ENCODE measurements at places on chromosomes 4 and X.
A peak's percentile ranks its signal among the peaks of the same experiment; 100 is the strongest.

DNA sequence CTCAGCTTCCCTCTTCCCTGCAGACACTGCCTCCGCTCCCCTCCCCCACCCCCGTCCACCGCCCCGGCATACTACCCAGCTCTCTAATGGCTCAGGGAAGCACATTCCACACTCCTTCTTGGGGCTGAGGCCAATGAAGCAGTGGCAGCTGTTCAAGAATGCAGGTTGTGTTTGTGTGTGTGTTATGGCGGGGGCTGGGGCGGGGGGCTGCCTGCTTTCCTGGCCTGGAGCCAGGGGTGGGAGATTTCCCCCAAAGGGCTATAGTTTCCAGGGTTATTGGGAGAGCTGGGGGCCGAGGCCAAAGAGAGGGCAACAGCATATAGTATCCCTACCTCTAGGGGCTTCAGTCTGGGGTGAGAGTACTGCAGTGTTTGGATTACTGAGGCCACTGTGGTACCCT is 149.4 kb downstream of the EFNB1 start:
- DNase-seq: no peak

GRCh38 chr4:182717788-182718583 is 199.2 kb downstream of the DCTD start:
- DNase-seq: no peak

DNA sequence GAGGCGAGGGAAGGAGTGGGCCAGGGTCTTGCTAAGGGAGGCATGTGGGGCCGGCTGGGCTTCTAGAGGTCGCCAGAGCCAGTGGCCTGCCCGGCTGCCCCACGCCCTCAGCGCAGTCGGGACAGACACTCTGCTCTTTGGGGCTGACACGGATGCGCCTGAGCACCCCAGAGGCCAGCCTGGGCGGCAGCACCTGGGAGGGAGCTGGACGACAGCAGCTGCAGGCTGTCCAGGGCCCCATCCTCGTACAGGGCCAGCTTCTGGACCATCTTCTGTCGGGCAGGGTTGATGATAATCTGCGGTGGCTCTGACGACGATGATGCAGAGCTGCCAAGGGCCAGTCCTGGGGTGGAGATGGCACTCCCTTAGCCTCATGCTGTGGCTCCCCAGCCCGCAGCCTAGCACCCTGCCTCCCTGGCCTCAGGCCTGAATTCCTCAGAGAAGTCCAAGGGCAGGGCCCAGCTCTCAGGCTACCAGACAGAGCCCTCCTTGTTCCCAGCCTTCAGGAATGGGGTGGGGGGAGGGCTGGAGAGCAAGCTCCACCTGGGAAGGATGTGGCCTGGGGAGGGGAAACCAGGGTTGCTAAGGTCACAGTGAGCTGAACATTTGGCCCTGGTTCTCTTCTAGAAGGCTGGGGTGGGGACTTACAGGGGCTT is 7.2 kb downstream of the IRAK1 start:
- no peak for DNase-seq

- peak; percentile 13 for DNase-seq
These were observed 99.5 kb downstream of the PPP2R2C start for GRCh38 chr4:6372649-6373525.

DNA sequence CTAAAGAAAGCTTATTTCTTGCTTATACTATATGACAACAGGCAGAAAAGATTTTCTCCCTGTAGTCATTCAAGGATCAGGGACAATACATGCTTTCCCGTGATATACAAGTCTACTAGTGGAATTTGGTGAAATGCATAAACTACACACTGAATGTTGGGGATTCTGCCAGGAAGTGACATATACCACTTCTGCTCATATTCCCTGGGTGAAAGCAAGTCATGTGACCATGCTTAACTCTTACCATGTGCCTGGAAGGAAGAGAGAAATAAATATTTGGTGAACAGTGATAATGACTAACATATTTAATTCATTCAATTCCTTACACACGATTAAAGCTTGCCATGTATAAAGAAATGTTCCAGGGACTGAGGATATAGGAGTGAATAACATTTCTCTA is 534.6 kb downstream of the PPARGC1A start:
- DNase-seq: no peak

GRCh38 chrX:136369377-136369776 is 68.6 kb downstream of the ADGRG4 start:
- no peak for DNase-seq

DNA sequence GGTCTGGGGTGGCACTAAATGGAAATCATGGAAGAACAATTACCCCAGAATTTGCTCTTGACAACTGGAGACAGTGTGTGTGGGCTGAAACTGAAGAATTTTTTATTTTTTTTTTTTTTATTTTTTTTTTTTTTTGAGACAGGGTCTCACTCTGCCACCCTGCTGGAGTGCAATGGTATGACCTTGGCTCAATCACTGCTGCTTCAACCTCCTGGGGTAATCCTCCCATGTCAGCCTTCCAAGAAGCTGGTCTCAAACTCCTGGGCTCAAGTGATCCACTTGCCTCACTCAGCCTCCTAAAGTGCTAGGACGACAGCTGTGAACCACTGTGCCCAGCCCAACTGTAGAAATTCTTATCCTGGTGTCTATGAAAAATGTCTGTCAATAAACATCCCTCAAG is 127.9 kb upstream of the MAP3K15 start:
- no peak for DNase-seq

DNA sequence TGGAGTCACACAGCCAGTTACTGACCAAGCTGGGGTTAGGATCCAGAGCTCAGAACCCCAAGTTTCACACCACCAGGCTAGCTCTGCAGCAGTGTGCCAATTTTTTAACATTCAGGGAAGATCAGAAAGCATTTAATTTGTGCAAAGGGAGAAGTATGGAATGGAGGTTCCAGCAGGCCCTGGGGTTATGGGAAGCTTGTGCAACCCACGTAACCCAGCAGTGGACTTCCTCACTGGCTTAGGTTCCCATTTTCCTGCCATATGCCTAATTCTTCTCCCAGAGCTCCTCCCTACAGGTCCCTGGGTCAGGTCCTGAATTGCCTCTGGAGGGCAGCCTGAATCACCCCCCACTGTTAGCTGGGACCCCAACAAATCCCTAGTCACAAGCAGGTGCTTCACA is 14.0 kb downstream of the APLN start:
- DNase-seq: no peak

- DNase-seq: peak; percentile 68
These were observed 12.1 kb upstream of the DCTD start for GRCh38 chr4:182929296-182929695.

- DNase-seq: peak; percentile 32
These were observed 49.4 kb downstream of the UGT2B10 start for GRCh38 chr4:68865188-68865638.

GRCh38 chr4:32890398-32890797 is 2170.2 kb downstream of the PCDH7 start:
- no peak for DNase-seq

GRCh38 chr4:173002830-173003561 is 165.6 kb upstream of the GALNT7 start:
- DNase-seq: no peak

GRCh38 chr4:151257704-151258103 is 19.3 kb upstream of the PRSS48 start:
- DNase-seq: no peak

DNA sequence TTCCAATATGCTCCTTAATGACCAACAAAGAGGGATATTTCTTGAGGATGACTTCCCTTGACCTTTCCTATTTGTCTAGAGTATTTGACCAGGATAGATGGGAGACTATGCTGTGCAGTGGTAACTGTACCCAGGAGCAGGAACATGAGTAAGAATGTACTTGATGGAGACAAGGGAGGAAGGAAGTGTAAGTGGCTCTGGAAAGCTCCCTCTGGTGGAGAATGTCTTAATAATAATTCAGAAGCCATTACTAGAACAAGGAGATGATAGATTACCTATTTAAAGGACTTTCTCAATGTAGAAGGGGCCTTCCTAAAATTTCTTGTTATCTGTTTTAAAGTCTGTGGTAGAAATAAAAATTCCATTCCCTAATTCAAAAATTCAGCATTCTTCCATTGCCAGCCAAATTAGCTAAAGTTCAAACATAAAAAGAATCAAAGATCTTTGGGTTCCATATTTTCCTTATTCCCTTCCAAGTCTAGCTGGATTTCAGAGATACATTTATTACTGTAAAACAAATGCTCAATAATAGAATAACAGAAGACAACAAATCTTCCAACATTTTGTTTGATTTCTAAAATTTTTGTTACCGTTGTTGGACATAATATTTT is 83.8 kb downstream of the GRID2 start:
- peak; percentile 41 for DNase-seq

GRCh38 chrX:38165023-38165422 is 55.6 kb downstream of the SRPX start:
- no peak for DNase-seq

DNA sequence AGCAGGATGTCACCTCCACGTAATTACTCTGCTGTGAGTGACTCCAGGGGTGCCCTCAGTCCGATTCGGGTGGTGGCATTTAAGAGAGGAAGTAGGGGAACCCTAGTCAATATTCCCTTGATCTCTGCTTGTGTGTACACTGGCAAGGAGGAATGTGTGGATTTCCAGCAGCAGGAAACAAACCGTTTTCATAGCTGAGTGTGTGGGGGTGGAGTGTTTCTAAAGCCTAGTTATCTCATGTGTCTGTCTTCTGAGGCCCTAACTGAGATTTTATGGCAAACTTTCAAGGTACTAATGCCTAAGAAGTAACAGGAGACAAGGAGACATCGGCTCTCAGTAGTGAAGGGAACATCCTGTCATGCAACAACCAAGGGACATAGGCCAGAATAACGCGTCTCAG is 6.6 kb upstream of the CLDN24 start:
- no peak for DNase-seq

DNA sequence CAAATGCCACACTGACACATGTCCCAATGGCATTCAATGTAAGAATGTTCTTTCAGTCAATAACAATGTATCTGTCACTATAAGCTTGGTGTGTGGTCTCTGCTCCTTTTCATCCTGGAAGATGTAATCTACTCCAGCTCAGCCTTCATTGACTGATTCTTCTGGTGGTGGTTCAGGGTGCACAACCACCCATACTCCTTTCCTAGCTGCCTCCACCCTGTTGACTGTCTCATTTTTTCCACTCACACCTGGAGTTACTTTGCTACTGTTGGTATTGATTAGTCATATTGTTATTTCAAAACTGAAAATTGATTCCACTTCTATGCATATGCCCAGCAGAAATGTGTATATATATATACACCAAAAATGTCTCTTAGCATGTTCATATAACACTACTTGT is 140.5 kb downstream of the ASB9 start:
- no peak for DNase-seq

GRCh38 chr4:121765368-121765705 is 373 bp upstream of the SMIM43 start:
- no peak for DNase-seq

DNA sequence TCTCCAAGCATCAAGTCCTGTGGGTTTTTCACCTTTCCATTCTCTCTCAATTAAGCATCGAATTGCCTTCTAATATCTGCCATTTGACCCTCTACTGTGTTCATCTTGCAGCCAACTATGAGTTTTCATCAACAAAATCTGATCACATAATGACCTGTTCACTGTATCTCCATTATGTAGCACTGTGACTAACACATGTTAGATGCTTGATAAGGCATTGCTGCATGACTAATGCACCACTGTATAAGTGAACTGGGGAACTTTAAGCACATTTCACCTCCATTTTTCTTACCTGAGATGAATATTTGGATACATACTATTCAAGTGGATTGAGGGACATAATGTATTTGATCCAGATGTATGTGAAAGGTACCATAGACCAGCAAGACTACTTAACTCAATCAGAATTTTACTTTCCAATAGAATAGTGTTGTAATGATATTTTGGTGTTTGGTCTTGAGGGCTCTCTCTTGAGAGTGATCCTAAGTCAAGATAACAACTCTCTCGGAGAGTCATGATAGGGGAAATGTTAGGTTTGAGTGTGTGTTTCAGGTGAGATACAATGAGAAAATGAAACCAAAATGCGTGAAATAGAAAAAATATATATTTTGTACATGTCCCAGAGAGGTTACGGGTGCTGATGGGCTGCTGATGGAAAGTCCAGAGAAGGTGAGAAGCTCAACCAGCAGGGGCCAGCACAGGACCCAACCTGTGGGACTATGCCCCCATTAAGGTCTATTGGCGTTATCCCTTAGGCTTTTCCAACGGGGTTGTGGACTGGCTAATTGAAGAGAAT is 60.2 kb upstream of the HS3ST1 start:
- DNase-seq: no peak

DNA sequence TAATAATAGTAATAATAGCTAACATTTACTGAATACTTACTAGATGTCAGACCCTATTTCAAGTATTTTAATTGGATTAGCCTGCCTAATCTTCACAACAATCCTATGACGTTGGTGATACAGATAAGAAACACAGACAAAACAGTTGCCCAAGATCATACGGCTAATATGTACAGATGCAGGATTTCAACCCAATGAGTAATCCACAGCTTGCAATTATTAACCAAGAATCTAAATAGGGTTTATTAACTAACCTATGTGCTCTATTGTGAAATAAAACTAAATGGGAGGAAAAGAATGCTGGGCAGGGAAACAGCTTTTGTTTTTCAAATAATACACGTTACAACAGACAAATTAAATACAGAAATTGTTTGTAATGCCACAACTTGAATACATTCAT is 23.4 kb downstream of the FBXO8 start:
- DNase-seq: peak; percentile 67

- DNase-seq: no peak
These were observed 13.0 kb downstream of the NSDHL start for GRCh38 chrX:152843852-152844251.

DNA sequence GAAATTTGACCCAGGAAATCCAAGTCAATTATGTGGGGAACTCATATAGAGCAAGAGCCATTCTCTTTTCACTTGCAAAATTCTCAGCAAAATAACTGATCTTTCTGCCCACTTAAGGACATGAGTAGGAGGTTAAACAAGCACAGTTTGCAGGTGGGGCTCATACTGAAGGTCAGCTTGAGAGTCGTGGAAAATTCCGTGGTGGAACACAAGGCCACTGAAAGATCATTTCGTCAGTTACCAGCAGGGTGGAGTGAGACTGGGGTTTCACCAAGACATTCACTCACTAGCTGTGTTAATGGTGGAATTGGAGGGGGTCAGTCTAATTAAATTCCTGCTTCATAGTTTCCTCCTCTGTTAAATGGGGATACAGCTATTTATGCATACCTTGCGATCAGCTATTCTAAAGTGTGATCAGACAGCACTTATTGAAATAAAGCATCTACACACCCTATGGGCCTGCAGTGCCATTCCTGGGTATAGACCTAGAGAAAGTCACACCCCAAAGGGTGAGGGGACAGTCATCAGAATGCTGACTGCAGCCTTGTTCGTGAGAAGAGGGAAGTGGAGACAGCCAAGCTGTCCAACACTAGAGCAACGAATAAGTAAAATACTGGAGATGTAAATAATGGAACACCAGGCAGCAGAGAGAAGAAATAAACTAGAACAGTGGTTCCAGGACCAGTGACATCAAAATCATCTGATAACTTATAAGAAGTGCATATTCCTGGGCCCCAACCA is 42.7 kb upstream of the CLNK start:
- no peak for DNase-seq

- peak; percentile 61 for DNase-seq
These were observed 14.0 kb upstream of the SHROOM4 start for GRCh38 chrX:50827996-50828395.

DNA sequence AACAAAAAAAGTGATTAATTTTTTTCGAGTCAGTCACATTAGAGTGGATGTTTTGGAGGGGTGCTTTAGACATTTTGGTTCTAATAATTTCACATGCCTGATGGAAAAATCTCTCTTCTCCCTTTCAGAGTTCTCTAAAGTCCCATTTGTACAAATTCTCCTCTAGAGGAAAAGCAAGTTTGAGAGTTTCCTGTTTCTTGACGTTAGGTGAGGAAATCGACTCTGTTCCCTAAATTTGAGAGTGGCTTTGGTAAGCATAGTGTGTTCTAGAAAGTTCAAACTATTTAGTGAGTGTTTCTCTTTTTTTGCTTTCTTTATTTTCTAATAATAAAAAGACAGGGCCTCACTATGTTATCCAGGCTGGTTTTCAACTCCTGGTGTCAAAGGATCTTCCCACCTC is 1.6 kb upstream of the ATP6AP2 start:
- no peak for DNase-seq
